ENCODE measurements at places on chromosomes 3 and 15.

GRCh38 chr3:72446218-72447058 is 401.8 kb downstream of the SHQ1 start:
- peak; percentile 9 for DNase-seq

GRCh38 chr3:98725352-98725751 is 37.8 kb upstream of the ST3GAL6 start:
- DNase-seq, result no peak

DNA sequence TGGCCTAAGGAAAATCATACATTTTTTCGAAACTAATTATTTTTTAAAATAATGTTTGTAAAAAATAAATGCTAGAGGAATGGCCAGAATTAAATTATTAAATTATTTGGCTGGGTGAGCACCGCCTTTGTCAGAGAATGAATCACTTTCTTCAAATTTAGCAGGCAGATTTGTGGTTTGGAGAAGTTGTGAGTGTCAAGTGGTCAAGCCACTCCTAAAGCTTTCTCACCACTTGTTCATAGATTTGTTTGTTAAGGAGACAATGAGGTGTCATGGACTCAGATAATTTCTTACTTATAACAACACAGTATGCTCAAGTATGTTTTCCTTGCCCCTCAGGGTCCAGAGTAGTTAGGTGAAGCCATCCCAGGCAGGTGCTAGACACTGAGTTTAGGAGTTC is 196.2 kb downstream of the TUSC7 start:
- no peak for DNase-seq

- no peak for DNase-seq
These were observed 188.0 kb upstream of the TGFBR2 start for GRCh38 chr3:30418443-30418842.

DNA sequence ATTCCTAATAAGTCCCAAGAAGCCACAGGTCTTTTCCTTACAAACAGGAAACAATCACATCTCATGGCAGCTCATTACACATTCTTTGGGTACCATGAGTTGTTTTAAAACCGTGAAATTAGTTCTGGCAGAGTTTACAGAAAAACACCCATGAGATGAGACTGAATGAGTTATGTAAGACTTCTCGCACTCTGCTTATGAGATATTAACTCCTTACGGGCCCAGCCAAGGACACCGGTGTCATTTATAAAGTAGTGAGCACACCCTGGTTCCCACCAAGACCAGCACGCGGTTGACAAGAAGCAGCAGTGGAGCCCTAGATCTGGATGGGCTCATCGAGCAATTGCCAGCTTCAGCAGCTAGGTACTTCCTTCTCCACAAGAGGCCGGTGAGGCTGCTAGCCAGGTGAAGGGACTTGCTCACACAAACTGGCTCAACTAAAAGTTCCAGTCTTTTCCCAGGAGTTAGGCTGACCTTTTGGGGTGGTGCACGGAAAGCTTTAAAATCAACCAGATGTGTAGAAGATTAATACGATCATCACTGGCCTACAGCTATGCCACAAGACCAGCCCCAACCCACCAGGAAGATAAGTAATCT is 318.6 kb upstream of the ICE2 start:
- no peak for DNase-seq

DNA sequence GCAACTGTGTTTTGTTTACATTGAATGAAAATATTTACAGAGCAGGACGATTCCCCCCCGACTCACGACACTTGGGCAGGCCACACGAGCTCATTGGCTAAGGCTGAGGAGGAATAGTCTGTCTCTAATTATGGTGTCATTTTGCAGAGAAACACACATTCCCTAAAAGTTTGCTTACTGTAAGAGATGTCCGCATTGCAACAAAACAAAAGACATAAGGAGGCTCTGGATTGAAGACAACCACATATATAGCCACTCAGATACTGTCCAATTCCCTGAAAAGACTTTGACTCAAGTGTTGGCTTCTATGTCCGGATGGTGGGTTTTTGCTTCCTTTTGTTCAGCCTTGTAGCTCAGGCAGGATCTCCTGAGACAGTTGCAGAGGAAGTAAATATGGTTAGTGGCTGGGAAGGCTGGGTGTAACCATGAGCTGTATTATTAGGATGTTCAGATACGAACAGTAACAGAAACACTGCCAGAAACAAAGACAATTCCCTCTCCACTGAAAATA is 170.4 kb downstream of the KLHL25 start:
- DNase-seq, result no peak

DNA sequence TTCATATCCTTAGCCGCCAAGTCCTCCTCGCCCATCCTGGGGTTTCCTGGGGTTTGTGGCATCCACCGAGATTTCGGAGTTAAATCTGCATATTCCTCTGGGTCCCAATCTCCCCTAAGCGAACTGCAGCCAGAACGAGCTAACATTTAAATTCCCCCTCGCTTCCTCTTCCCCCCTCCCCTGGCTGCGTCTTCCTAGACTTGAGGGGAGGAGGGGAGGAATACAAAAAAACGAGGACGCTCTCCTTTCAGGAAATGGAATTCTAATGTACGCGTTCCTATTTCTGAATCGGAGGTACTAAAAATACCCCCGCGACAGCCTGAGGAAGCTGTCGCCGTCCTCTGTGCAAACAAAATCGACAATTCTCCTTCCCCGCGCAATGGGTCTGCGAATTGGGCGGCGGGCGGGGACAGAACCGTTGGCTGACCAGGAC is 5.6 kb downstream of the FEZF2 start:
- DNase-seq, result no peak

DNA sequence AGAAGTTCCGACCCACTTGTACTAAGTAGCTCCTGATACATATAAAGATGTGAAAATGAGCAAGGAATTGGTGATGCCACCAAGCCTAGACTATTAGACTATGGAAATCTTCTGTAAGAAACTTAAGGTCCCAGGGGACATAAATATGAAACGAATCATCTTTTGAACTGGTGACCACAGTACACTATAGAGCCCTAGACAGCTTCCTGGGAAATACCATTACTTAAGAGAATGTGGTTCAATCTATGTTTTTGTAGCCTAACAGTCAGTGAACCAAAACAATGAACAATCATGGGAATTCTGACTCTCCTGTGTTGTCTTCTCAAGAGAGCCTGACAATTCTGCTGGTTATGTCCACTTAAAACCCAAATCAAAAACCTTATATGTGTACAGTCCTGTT is 191.6 kb downstream of the GREM1 start:
- DNase-seq, result no peak

DNA sequence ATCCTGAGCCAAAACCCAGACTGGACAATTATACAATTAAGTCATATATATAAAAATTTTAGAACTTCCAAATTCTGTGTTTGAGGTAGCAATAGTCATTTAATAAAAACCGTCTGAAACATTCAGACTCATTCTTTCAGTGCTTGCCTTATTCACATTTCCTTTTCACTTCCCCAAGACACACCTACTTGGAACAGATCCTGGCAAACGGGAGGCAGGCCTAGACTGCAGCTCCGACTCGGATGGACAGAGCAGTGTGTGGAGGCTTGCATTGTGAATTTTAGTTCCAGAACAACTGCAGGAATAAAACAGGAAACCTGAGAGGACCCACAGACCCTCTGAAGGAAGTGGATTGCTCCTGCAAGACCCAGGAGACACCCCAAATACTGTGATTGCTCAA is 341.4 kb downstream of the CNTN3 start:
- no peak for DNase-seq

DNA sequence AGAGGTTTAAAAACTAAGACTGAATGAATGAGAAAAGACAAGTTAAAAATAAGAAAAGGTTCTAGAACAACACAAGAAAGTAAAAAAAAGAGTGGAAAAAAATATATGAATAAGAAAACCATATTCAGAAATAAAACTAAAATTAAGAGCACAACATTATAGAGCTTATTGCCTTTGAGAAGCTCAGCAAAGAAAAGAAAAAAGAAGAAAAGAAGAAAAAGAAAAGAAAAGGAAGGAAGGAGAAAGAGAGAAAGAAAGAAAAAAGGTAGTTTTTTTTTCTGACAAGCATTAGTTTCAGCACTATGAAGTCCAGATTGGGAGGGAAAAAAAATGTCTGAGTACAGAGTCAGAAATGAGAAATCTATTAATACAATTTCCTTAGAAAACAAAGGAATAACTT is 81.5 kb downstream of the FAIM start:
- no peak for DNase-seq

- DNase-seq, result no peak
These were observed 139.9 kb downstream of the ROBO2 start for GRCh38 chr3:77179762-77180161.

DNA sequence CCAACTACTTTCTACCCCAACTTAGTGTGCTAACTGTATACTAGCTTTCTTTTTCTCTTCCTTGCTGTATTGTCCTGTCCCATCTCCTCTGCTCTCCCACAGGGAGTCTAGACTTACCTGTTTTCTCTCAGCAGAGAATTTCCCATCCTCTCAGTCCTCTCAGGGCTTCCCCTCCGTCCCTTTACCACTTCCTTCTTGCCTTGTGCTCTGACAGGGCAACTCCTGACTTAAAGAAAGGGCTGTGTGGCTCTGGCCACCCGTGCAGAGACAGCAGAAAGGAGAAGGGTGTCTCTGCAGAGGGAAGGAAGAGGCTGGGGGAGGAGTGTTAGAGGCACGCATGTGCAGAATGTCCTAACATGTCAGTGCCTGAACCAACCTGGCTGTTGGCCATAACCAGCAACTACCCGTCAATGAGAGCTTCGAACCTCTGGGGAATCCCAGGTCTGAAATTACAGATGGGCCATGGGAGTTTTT is at the start of gene GCSAM:
TSS of gene GCSAM (minus strand) at position 274 of the 474 bp plus-strand sequence. CDS start at position 146, 128 bp downstream.
- DNase-seq, result no peak

DNA sequence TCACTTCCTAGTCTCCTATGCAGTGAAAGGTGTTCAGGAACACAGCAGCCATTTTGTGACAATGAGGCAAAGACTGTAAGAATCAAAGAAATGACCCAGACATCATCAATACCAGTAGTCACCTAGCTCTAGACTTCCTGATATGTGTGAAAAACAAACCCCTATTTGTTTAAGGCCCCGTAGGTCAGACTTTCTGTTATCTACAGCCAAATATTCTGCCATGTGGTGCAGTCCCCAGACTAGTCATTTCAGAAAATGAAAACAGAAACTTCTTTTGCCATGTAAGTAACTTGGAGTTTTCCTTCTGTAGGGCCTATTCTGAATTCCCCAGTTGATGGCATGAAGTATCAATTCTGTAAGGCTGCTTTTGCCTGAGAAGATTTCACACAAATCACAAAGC is 181.7 kb upstream of the SNTN start:
- DNase-seq, result no peak

Data from stimulated activated CD4-positive, alpha-beta T cell treated with anti-CD3 and anti-CD28 coated beads, Interleukin-1b, Interleukin-23, amount 100 ng/mL, for 24 hours (primary cell).